Fibroblast of lung (primary cell): ENCODE measurements at places on chromosomes 7 and 10. TPM values are rescaled to one million over a fixed set of nuclear protein-coding genes. Genes with fewer than 3 reads are reported as not detected.

Gene GDF2
- not detected in 2 replicates for total RNA-seq

Gene TMEM270
- total RNA-seq, result not detected in 2 replicates

Gene CALML5
- total RNA-seq, result not detected in 2 replicates

Gene CALML3
- total RNA-seq, result not detected in 2 replicates

Gene ADAMTS14
- total RNA-seq, result 1.8 and 4.1 TPM in 2 replicates

Gene HKDC1
- 1.8 and 2.1 TPM in 2 replicates for total RNA-seq

Gene LIMK1
- 14.9 and 22.5 TPM in 2 replicates for total RNA-seq

Gene RBP4
- total RNA-seq, result not detected in 2 replicates

Gene PTN
- total RNA-seq, result 13.9 and 30.2 TPM in 2 replicates

Gene CYP3A7
- 23.9 and 37.8 TPM in 2 replicates for total RNA-seq

Gene CRHR2
- not detected in 2 replicates for total RNA-seq

Gene CLDN3
- total RNA-seq, result not detected in 2 replicates

Gene NODAL
- not detected in 2 replicates for total RNA-seq

Gene AMZ1
- total RNA-seq, result 0.26 and 0.33 TPM in 2 replicates

Gene NPFFR1
- under 0.01 TPM in 1 of 2 replicates, not detected in the other for total RNA-seq

Gene LIPM
- total RNA-seq, result not detected in 2 replicates

Gene CRYGN
- 0.26 and 0.50 TPM in 2 replicates for total RNA-seq

Gene SPDYE2B
- total RNA-seq, result not detected in 2 replicates

Gene SPDYE18
- 0.50 and 0.51 TPM in 2 replicates for total RNA-seq

Gene MALRD1
- 1.3 and 1.7 TPM in 2 replicates for total RNA-seq

Gene STEAP1
- 60.9 and 69.9 TPM in 2 replicates for total RNA-seq

Gene ADCK2
- total RNA-seq, result 24.9 and 37.5 TPM in 2 replicates

Gene POR
- 105 and 207 TPM in 2 replicates for total RNA-seq

Gene C10orf53
- total RNA-seq, result not detected in 2 replicates

Gene GJD4
- 0.17 TPM in 1 of 2 replicates, not detected in the other for total RNA-seq

Gene CLRN3
- not detected in 2 replicates for total RNA-seq

Gene PNLIPRP1
- not detected in 2 replicates for total RNA-seq

Gene UNCX
- total RNA-seq, result not detected in 2 replicates

Gene ADAM22
- 0.51 and 0.66 TPM in 2 replicates for total RNA-seq

Gene CFAP43
- under 0.01 and 0.26 TPM in 2 replicates for total RNA-seq

Gene PRPS1L1
- total RNA-seq, result not detected in 2 replicates

Gene FOXP2
- 4.9 and 8.4 TPM in 2 replicates for total RNA-seq
